ENCODE measurements at places on chromosomes 1 and 21. TPM values are rescaled to one million over a fixed set of nuclear protein-coding genes. Genes with fewer than 3 reads are reported as not detected.
A peak's percentile ranks its signal among the peaks of the same experiment; 100 is the strongest.

PANK4 gene
- 42.9 TPM for total RNA-seq

- DNase-seq: no peak
Measured at GRCh38 chr1:228753786-228754360, 18.6 kb downstream of the RHOU start.

- DNase-seq: no peak
Measured at GRCh38 chr1:233599542-233600073, 14.3 kb upstream of the KCNK1 start.

NPPB gene
- total RNA-seq: not detected

DNA sequence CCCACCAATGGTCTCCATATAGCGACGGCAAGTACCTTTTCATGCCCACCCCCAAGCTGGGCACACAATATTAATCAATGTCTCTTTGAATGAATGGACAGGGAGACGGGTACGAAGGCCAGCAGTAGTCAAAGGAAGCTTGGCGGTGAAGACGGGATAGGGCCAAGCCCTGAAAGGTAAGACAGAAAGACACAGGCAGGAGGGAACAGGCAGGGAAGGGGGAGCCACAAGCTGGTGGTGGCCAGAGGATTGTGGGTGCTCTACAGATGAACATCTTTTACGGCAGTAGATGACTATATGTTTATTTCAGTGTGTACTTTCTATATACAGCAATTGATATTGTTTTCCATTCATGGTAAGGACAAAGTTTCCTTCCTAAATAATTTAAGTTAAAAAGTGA, 16.3 kb downstream of the CAPZB start:
- no peak for DNase-seq

STX12 gene
- total RNA-seq: 20.3 TPM

GRCh38 chr1:208013210-208013609, 102.3 kb upstream of the CD34 start:
- DNase-seq: no peak

MIXL1 gene
- total RNA-seq: not detected

GRCh38 chr1:117106478-117106877, 15.1 kb downstream of the TRIM45 start:
- no peak for DNase-seq

DNA sequence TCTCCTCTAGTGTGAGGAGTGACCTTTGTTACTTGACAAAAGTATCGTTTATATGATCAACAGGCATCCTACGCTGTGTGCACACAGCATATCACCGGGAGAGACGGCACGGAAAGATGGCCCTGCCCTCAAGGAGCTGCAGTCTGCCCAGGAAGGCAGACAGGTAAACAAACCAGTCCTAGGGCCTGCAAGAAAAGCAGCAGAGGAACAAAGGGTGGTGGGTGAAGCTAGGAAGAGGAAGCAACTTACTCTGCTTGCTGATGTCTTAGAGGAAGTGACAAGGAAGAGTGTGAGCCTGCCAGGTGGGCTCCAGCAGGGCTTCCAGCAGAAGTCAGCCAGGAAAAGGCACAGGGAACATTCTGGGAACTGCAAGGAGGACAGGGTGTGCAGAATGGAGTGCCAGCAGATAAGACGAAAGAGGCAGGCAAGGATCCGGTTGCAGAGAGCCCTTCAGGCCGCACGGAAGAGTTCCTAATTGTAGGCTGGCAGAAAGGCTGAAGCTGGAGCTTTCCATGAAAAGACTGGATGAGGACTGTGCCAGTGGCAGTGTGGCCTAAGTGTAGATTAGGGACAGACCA, 106.7 kb downstream of the SLC45A1 start:
- DNase-seq: peak; percentile 58

AGT gene
- not detected for total RNA-seq

- no peak for DNase-seq
Measured at GRCh38 chr1:184739070-184739469, 15.6 kb downstream of the EDEM3 start.

- DNase-seq: no peak
Measured at GRCh38 chr1:4408380-4408779, 246.0 kb upstream of the AJAP1 start.

TDRD10 gene
- not detected for total RNA-seq

SPATA21 gene
- total RNA-seq: not detected

DNA sequence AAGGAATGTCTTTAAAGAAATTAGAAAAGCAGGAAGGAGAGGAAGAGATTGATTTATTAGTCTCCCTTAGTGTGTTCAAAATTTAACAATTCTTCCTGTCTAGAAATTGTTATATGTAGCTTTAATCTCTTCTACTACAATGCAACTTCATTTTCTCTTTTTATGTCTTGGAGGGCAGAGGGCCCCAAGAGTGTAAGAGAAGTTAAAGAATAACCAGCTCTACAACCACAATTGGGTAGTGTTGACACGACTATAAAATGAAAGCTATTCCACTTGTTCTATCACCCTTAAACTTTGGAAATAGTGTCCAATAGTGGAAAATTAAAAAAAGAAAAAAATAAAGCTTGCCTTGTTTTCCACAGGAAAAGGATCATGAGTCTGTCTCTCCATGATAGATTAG, 82.6 kb upstream of the DPYD start:
- DNase-seq: no peak

DNA sequence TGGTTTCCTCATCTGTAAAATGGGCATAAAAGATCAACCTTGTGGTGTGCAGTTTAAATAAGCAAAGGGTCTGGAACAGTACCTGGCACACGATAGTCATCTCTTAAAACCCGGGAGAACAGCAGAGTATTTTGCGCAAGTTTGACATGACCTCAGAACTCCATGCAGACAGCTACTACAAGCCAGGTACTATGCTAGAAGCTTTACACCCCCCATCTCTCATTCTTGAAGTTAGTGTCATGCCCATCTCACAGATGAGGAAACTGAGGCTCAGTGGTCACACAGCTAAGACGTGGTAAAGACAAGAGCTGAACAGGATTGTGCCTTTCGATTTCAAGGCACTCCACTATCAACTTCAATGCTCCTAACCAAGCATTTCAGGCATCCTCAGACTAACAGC, 78.7 kb downstream of the CAPZB start:
- DNase-seq: no peak

DNA sequence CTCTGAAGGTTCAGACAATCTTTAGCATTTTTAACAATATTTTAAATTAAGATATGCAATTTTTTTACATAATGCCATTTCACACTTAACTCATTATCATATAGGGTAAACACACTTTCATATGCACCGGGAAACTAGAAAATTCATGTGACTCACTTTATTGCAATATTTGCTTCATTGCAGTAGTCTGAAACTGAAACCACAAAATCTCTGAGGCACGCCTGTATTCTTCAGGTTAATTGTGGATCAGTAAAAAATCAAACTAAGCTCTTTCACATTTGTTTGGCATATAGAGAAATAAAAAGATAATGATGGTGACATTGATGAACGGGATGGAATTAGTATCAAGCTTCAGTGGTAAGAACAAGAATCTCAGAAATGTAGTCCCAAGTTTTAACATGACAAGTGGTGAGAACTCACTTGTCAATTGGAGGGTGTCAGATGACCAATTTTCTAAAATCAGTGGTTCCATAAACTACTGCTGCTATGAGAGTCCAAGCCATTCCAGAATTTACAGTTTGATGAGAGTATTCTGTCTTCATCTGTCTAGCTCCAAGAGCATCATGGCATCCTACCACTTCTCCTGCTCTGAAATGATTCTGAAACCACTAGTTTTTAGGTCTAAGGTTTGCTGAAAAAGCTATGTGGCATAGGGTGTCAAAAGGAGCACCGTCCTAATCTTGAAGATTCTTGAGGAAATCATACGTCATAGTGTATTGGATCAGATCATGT, 281.0 kb downstream of the PTPRC start:
- no peak for DNase-seq

GRCh38 chr1:1038694-1039093, 18.8 kb downstream of the AGRN start:
- DNase-seq: no peak

DNA sequence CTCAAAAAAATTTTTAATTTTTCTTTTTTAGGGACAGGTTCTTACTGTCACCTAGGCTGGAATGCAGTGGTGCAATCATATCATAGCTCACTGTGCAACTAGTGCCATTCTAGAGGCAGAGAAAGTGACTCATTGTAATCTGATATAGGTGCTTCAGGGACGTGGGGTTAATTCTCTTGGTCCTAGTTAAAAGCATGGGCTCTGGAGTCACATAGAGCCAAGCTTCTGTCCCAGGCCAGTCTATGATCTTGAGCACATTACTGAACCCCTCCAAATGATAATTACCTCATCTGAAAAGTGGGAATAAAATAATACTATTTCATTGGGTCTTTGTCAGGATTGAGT, 1.1 kb upstream of the ADIPOR1 start:
- DNase-seq: no peak

DNA sequence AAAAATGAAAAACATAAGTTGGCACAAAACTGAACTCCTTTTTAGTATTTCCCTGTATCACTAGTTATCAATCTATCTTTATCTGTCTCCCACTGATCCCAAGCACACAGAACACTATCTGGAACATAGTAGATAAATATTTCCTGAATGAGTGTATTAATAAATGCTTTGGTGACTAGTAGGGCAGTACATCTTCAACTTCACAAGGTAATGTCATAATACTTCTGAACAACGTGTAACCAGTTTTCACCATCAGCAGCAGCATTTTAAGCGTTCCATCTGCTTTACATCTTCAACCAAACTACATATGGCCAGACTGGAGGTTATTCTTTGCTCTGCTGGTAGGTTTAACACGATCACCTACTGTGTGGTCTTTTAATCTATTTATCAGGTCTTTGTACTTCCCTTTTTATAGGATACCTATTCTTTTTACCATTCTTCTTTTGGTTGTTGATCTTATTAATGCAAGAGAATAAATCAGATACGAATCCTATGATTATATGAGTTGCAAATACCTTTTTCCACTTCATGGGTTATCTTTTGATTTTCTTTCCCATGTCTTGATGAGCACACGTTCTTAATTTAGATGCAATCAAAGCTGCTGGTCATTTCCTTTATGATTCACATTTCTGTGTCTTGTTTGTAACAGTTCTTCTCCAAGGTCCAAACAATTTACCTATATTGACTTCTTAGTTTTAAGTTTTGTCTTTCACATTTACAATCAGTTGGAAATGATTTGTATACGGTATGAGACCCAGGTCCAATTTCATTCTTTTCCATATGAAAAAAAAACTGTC, 16.3 kb downstream of the GPBP1L1 start:
- DNase-seq: no peak

GRCh38 chr21:42868196-42868595, 11.1 kb downstream of the WDR4 start:
- DNase-seq: no peak

DNA sequence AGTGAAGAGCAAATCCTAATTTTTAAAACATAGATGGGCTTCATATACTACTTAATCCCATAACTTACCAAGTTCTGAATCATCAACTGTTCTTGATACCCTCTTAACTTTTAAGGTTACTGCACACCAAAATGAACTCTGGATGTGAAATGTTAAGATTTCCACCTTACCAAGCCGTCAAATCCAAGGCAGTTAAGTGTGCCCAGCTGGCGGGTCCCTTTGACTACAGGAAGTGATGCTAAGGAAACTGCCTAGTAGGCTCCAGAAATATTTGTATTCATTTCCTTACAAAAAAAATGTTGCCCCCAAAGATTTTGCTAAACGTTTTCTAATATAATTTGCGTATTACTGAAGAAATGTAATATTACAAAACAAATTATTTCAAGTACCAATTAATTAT, 10.7 kb downstream of the NRIP1 start:
- DNase-seq: no peak

VHLL gene
- total RNA-seq: not detected
